ENCODE measurements at places on chromosomes 5 and 9.

- no peak for DNase-seq
Observed at GRCh38 chr5:1323803-1324173, 21.1 kb downstream of the CLPTM1L start.

DNA sequence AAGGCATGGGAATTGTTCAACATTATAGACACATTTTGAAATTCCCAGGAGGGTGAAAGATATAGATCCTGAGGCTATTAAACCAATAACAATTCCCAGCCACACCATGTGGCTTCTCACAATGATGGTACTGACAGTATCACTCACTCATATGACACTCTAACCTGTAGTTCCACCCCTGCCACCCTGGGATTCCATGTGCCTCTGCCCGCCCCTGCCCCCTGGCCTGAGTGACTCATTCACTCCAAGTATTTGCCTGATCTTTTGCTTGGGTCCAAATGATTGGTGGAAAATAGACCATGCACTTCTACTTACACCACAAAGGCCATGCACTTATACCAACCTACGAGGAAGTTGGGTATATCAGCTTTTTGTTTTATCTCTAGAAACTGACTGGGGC is 305.2 kb upstream of the DAB2 start:
- DNase-seq: no peak

DNA sequence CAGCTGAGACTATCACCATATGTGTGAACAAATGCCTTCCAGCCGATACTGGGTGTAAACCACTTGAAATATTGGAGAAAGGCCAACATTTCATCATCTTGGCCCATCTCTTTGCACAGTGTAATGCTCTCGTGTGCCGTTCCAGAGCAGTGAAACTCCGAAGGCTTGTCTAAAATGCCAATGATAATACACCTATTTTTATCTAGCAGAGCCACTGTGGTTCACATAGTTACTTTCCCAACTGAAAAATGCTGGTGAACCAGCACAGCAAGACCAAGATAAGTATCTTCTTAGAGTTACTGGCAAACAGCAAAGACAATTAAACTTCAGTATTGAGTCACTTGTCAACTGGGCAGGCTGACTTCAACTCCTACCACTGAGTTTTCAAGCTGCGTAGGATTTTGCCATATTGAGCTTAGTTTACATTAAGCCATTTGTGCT is 379.9 kb upstream of the ACTBL2 start:
- no peak for DNase-seq

DNA sequence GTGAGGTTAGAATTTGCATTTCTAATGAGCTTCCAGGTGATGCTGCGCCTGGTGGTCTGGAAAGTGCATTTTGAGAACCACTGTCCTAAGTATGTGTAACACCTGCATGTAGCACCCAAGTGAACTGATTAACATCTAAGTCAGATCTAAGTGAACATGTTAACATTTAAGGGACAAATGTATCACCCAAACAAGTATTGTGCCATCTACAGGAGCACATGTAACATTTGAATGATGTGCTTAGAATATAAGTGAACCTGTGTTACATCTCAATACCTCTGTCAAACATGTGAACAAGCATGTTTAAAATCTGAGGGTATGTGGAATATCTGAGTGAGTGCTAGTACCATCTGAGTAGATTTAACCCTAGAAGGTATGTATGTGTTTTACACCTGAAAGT is 68.7 kb downstream of the PLPPR1 start:
- DNase-seq: no peak

- DNase-seq: no peak
Observed at GRCh38 chr5:158947846-158948245, 151.9 kb downstream of the EBF1 start.

- no peak for DNase-seq
Observed at GRCh38 chr9:124238546-124239140, 19.1 kb upstream of the NEK6 start.

GRCh38 chr9:87120610-87121009 is 173.3 kb upstream of the GAS1 start:
- DNase-seq: no peak

DNA sequence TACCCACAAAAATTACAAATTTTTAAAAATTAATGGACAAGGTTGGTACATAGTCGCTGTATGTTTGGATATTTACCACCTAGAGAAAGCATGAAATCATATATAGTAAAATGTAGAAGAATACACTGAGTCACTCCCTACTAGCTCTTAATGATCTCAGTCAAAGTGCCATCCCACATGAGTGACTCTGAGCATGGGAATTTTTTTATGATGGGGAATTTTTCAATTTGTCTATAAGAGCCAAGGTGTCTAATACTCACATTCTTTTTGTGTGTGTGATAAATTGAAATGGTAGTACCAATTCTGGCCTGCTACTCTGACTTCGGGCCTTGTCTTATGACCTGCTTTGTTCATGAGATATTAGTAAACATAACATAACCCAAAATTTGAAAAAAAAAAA is 483.2 kb downstream of the CDH10 start:
- no peak for DNase-seq

- no peak for DNase-seq
Observed at GRCh38 chr9:4375424-4376200, 75.7 kb upstream of the GLIS3 start.

DNA sequence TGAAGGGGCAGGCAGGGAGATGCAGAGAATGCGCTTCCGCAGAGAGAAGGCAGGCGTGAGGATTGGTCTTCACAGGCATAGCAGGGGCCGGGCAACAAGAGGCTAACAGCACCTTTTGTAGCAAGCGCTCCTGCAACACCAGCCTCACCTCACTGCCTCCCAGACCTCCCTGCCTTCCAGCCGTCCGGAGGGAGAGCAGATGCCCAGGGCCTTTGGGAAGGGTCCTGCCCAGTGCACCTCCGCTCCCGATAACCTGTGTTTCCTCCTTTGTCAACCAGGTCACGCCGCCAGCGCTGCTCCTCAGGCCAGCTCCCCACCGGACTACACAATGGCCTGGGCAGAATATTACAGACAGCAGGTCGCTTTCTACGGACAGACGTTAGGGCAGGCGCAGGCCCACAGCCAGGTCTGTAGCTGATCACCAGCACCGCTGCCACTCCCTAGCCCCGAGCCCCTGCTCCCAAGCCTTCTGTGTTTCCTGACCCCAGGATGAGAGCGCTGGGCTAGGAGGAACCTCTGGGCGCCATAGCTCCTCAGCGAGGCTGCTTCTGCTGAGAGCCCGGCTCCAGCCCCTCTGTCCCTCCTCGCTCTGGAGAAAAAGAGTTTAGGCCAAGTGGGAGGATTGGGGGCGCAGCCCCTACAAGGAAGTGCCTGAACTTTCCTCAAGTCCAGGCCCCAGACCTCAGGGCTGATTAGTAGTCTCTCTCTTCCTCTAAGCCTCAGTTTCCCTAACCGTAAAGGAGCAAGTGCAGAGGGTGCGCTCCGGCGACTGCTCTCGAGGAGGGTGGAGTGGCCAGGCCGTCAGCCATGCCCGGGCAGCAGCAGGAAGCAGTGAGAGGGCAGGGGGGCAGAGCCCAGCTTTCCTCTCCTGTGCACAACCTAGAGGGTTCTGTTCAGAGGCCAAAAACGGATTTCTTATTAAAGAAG is 28.4 kb upstream of the PRDM12 start:
- DNase-seq: no peak

DNA sequence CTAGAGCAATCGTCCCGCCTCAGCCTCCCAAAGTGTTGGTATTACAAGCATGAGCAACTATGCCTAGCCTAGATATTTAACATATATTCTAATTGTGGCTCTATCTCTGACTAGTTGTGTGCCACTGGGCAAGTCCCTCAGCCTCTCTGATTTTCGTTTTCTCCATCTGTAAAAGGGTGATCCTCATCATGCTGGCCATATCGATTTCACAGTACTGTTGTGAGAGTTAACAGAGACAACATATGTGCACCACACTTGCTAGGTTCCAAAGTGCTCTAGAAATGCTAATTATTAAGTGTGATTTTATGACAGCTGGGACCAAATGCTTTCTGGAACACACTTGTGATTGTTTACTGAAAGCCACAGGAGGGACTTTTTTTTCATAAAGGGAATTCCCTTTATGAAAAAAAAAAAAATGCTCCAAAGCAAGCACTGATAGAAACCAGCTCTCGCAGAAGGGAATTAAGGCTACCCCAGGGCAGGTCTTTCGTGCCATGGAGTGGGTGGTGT is 78.5 kb upstream of the EPB41L4B start:
- DNase-seq: no peak

DNA sequence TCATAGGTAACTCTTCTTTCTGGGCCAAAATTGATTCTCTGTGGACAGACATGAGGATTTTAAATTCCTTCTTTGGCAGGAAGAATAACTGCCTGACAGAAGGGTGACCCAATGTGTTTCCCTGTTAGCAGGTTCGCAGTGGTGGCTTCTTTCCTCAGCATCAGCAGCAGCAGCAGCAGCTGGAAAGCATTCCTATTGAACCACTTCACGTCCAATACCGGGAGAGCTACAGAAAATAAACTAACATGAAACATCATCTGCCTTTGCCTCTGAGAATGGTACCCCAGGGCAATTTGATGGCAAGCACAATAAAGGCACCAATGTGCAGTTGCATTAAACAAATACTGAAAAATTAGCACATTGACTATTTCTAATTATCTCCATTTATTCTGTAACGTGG is 214.5 kb downstream of the TMEM167A start:
- no peak for DNase-seq

DNA sequence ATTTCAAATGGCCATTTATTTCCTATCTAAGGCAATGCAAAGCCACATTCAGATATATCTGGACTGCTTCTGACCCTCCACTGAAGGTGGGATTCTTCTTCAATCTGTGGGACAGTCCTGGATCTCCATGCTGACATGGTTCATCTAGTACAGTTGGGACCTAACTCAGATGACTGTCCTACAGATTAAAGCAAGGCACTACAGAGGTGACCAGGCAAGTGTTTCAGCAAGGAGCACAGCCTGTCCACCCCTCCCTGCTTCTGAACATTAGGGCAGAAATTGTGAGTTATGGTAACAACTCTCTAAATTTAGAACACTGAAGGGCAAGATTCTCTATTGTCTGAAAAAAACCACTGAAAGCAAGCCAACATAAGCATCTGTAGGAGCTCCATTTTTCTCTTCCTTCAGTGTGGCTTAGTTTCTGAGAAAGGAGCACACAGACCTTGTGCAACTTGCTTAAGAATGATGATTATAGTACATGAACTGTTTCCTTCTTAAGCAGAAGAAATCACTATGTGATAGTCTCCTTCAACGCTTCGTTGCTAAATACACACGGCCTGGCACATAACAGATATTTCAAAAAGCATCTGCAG is 62.9 kb upstream of the BARX1 start:
- no peak for DNase-seq

- peak; percentile 89 for DNase-seq
Observed at GRCh38 chr9:129783516-129784361, 19.2 kb upstream of the TOR1B start.

- DNase-seq: no peak
Observed at GRCh38 chr9:132381966-132382541, 24.6 kb downstream of the TTF1 start.

DNA sequence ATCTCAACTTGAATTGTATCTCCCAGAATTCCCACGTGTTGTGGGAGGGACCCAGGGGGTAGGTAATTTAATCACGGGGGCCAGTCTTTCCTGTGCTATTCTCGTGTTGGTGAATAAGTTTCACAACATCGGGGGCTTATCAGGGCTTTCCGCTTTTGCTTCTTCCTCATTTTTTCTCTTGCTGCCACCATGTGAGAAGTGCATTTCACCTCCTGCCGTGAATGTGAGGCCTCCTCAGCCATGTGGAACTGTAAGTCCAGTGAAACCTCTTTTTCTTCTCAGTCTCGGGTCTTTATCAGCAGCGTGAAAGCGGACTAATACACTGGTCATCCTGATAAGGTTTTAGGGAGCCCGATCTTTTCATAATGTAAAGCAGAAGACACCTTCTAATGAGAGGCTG is 687.0 kb upstream of the FTMT start:
- no peak for DNase-seq

DNA sequence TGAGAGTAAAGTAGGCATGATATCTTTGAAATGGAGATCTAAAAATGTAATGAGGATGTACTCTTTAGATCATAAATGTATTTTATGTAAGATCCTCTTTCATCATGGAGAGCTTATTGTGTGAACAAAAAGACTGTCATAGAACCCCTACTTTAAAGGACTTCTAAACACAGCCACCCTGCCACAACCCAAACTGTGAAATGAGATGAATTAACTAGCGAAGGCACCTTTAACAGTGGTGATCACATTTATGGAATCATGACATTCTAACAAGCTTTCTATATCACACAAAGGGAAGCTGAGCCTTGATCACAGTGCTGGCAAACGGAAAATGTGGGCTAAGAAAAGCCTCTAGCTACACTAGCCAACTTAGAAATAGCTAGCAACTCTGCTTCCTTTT is 1585.2 kb downstream of the EFNA5 start:
- no peak for DNase-seq

GRCh38 chr9:20030221-20030620 is 241.4 kb upstream of the SLC24A2 start:
- no peak for DNase-seq

DNA sequence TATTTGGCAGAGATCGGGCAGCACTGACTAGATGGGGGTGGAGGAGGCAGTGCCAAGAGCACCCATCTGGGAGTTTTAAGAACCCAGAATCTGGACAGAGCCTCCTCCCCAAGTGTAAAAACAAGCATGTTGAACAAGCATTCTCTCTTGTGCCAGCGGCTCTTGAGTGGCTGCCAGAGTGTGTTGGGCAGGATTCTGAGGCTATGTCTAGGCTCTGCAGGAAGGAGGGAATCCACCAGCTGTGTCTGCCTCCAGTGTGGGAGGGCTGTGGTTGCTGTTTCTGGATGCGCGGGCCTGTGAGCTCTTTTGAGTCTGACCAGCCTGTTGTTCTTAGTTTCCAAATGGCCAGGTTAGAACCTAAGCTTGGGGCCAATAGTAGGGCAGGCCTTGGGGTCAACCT is 39.8 kb downstream of the HMCN2 start:
- no peak for DNase-seq

- peak; percentile 58 for DNase-seq
Observed at GRCh38 chr5:71782771-71783770, 64.0 kb downstream of the CARTPT start.

DNA sequence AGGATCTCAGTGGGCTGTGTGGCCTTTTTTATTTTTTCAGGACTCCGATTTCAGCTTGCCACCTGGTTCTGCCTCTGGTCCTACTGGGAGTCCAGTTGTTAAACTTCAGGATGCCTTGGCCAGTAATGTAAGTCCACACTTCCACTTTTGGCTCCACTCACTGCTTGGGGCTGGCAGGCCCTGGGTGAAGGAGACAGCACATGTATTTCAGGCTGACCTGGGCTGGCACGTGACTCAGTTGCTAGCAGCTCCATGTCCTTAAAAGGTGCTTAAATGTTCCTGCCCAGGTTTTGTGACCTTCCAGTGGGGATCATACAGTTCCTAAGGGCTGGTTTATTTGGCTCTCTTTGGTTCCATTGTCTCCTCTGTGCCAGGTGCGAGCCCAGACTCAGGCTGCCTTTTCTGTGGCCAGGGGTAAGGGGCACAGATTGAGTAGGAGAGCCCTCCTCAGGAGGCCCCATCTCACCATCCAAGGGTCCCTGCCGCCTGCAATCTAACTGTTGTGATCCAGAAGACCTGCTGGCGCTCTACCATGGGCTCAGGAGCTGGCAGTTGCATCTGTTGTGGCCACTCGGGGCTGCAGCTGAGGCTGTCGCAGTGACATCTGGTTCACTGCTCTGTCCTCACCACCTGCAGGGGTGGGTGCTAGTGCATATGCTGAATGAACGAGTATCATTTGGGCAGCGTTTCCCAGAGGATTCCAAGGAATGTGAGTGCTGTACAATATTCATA is 19.2 kb upstream of the POMT1 start:
- DNase-seq: no peak

Measured in K562 (cell line).